T47D (cell line): ENCODE measurements at places on chromosomes 3 and 15.

GRCh38 chr15:59594991-59595390, 16.6 kb upstream of the GCNT3 start:
- DNase-seq, result no peak

DNA sequence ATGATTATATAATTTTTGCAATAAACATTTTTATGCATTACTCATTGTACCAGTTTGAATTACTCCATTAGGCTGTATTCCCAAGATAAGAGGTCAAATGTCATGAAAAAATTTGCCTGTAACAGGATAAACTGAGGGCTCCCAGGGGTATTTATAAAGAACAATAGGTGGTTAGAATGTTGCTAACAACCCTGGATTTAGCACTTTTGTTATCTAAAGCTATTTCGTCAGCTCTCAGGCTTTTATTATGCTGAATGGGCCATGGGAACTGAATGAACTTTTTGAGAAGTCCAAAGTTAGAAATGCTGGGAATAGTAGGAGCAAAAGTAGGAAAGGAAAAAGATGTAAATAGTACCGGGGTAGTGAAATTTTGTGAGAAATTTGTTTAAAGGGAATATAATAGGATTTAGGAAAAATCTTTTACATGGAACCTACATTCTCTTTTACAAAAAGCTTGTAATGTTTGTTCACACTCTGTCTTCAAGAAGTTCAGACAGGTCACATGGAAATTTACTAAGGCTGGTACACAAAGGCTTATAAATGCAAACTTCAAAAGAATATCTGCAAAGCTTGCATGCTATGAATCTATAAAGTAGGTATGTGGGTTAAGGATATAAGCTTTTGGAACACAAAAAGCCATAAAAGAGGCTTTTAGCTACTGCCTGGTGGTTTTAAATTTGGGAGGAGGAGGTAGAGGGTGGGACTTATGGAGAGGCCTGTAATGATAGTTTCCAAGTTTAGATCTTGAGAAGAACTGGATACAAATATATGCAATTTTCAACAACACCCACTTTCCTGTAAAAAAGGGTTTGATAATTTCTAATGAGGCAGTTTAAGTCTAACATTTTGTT, 445.8 kb upstream of the NAALADL2 start:
- no peak for DNase-seq

DNA sequence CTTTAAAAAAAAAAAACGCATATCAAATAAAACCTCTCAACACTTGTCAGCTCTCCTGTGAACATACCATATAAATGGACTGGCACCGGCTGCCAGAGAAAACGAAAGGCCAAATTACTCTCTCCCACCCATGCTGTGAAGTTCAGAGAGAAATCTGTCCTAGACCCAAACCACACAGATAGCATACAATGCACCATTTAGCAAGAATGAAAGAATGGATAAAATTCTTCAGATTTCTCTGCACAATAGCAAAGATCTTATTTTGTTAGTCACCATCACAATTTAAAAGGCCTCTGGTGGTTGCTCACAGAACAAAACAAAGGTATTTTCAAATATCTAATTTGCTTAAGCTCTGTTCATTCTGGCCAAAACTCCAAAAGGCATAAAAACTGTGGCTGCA, 93.9 kb upstream of the BHLHE40 start:
- no peak for DNase-seq

- no peak for DNase-seq
These were observed 278.8 kb downstream of the GABRG3 start for GRCh38 chr15:27249760-27250109.

DNA sequence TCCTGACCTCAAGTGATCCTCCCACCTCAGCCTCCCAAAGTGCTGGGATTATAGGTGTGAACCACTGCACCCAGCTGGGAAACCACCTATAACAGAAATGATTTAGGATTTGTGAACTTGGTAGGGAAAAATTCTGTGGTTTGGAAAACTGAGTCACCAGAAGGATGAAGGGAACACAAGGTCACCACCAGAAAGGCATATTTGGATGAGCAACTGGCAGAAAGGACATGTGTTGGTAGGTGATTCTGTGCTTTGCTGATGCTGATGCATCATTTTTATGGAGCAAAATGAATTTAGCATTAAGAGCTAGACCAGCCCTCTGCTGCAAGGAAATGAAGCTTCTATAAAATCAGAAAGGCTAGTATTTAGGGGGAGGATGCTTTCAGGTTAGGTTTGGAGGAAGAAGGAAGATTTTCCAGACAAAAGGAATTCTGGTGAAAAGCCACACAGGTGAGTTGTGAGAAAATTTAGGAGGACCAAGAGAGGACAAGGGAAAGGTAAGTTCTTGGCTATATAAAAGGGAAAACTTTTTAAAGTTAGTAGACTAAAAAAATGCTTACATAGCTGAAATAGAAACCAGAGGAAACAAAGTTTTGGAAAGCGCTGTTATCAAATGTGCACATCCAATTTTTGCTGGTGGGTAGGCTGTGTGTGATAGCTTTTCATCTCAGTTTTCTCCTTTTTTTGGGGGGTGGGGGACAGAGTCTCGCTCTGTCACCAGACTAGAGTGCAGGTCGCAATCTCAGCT, 3.6 kb downstream of the PXK start:
- no peak for DNase-seq

- no peak for DNase-seq
These were observed 86.1 kb upstream of the PSMD6 start for GRCh38 chr3:64109438-64109837.

- DNase-seq, result no peak
These were observed 264.2 kb downstream of the VPS13C start for GRCh38 chr15:61796056-61796455.
